ENCODE measurements at places on chromosomes 3 and 15.

DNA sequence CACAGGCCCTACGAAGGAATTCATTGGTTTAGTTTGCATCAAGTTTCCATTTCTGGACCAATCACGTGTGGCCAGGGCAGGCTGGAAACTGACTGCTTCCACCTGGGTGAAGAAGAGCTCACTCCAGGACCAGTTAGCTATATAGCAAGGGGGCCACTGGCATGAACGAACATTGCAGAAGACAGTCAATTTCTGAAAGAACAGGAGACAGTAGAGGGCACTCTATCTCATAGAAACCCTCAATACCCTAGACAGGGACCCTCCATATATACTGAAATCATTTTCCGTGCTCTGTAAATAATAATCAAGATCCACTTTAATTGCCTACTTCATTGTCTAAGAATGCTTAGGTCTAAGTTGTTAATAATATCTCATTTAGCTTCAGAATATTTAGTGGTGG is 215.6 kb downstream of the CADPS start:
- no peak for DNase-seq

DNA sequence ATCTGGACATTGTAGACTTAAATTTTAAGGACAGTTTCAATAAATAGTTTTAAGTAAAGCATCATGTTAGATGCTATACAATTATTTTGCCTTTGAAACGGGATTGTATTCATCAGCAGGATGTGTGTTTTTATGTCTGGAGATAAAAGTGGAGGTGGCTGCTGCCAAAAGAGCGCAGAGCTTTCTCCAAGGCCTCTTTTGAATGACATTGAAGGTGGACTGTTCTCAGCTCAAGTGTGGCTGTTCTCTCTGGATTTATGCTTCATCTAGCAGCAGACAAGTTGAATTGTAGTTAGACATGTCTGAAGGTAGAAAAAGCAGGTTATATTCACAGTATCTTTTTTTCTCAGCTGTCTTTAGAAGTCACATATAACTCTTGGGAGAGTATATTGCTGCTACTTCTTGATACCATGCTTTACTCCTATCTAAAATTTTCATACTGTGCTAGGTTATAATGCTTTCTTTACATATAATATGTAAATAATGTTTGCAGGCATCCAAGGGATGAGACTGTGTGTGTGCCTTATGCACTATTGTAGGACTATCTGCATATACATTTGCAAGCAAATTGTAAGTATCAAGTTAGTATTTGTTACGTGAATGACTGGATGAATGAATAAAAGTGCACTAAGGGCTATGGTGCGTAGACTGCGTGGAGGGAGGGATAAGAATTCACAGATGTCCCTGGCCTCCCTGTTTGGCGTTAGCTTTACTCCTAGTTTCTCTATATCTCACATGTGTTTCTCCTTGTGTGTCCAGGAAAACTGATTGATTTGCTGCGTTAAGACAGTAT is 340.1 kb downstream of the NAALADL2 start:
- no peak for DNase-seq

- DNase-seq: no peak
Measured at GRCh38 chr3:85180-85579, 111.4 kb upstream of the CHL1 start.

DNA sequence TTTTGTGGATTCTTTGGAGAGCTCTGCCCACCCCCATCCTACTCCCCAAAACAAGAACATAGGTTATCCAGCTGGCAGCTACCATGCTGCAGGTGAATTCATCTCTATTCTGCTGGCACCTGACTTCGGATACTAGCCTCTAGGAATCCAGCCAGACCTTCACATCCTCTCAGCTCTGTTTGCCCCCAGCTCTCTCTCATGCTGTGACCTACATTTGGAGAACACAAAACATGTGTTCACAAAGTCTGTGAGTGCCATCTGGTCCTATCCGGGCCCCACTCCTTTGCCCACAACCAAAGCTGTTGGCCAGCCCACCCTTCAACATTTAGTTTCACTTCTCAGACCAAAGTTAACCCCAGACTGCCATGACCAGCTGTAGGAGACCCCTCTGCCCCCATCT is 89.4 kb upstream of the C3orf80 start:
- no peak for DNase-seq

GRCh38 chr3:111324645-111325044 is 217.4 kb upstream of the CD96 start:
- DNase-seq: no peak

DNA sequence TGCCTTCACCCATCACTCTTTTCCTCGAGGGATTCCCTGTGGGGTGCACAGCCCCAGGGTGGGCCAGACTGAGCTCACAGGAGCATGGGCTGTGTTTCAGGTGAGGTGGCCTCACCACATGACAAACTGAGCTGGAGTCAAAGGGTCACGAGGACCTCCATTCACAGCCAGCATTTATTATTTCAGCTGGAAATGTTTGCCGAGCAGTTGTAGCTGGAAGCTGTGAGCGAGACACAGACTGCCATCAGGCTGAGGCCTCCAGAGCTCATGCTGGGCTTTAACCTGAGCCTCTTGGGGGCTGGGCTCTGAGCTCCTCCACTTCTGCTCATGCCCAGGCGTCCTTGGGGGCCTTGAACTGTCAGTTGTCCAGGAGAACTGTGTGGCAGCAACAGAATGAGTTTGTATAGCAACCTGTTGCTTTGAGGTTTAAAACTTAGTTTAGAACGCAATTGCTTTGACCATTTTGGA is 57.5 kb downstream of the FLNB start:
- DNase-seq: no peak

DNA sequence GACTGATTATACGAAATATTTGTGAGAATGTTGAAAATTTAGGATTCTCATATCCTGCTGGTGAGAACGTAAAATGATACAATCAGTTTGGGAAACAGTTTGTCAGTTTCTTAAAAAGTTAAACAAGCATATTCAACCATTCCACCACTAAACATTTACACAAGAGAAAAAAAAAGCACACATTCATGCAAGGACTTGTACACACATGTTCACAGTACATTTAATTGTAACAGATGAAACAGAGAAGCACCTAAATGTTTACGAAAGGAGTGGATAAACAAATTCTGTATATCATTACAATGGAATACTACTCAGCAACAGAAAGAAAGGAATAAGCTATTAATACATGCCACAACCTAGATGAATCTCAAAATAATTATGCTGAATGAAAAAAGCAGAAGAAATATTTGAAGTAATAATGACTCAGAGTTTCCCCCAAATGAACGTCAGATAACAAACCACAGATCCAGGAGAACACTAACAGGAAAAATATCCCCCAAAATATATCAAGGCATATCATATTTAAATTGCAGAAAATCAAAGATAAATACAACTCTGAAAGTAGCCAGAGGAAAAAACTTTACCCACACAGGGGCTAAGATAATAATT is 14.3 kb downstream of the ANKRD28 start:
- DNase-seq: no peak

GRCh38 chr3:53239800-53240199 is 16.0 kb downstream of the TKT start:
- DNase-seq: no peak

GRCh38 chr15:44738340-44738984 is 2.1 kb downstream of the TRIM69 start:
- no peak for DNase-seq

GRCh38 chr15:91845720-91846119 is 7.8 kb upstream of the SLCO3A1 start:
- DNase-seq: no peak

DNA sequence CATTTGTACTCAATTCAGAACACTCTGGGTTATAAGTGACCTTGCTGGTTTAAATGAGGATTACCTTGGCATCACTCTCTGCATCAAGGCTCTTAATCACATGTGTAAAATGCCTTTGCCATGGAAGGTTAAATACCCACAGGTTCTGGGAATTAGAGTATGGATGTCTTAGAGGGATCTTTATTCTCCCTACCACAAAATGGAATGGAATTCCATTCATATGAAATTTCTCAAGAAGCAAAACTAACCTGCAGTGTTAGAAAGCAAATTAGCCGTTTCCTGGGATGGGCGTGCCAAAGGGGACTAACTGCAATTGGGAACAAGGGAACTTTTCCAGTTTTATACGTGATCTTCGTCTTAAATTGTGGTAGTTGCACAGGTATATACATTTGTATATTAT is 39.8 kb downstream of the TBL1XR1 start:
- DNase-seq: no peak

- no peak for DNase-seq
Measured at GRCh38 chr15:79282371-79283251, at the start of gene ANKRD34C. ANKRD34C (plus strand) TSS chr15:79282722; CDS start chr15:79293285, 10,563 bp downstream.

GRCh38 chr3:183540501-183541234 is 14.8 kb downstream of the KLHL6 start:
- no peak for DNase-seq

GRCh38 chr3:19559724-19560442 is 374.1 kb downstream of the EFHB start:
- no peak for DNase-seq

GRCh38 chr15:101483462-101483861 is 6.0 kb downstream of the PCSK6 start:
- DNase-seq: no peak

DNA sequence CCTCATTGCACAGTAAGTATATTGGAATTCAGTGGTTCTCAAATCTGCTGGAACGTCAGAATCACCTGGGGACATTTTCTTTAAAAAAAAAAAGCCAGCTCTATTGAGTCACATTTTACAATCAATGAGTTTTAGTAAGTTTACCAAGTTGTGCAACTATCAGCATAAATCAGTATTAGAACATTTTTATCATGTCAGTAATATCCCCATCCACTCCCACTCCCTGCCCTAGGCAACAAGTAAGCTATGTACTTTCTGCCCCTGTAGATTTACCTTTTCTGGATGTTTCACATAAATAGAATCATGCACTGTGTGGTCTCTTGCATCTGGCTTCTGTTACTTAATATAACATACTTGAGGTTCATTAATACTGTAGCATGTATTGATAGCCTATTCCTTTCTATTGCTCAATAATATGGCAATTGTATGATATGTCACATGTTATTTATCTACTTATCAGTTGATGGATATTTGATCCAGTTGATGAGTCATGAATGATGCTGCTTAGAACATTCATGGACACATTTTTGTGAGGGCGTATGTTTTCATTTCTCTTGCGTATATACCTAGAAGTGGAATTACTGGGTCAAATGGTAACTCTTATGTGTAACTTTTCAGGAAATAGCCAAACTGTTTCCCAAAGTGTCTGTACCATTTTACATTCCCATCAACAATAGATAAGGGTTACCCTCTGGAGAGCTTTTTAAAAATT is 180.5 kb downstream of the THSD4 start:
- DNase-seq: peak; percentile 37

- DNase-seq: no peak
Measured at GRCh38 chr3:77943598-77943997, 903.7 kb downstream of the ROBO2 start.

DNA sequence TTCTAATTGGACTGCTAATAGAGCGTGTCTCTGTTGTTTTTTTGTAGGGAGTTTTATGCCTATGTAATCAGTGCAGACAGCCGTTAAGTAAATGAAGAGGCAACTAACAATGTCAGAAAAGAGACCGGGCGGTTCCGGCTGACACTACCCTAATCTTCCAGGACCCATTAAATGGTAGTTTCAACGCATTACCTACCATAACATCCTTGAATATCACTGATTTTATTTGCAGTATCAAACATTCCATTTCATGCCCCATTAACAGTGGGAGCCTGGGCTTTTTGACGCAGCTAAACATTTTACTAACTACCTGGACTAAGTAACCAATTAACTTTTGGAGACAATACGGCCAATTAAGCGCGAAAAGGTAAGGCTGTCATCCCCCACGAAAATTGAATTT is 832.9 kb upstream of the NR2F2 start:
- DNase-seq: no peak

GRCh38 chr3:127274200-127274760 is 13.6 kb downstream of the PRR20G start:
- DNase-seq: no peak

- DNase-seq: no peak
Measured at GRCh38 chr3:124797426-124797945, 67.2 kb downstream of the UMPS start.

GRCh38 chr3:70120357-70120966 is 120.9 kb downstream of the SAMMSON start:
- DNase-seq: no peak

GRCh38 chr15:84594617-84595290 is 6.1 kb upstream of the ZSCAN2 start:
- no peak for DNase-seq

- no peak for DNase-seq
Measured at GRCh38 chr3:133208184-133208583, 170.0 kb downstream of the TMEM108 start.

GRCh38 chr3:56411166-56411565 is 57.1 kb downstream of the ERC2 start:
- no peak for DNase-seq

DNA sequence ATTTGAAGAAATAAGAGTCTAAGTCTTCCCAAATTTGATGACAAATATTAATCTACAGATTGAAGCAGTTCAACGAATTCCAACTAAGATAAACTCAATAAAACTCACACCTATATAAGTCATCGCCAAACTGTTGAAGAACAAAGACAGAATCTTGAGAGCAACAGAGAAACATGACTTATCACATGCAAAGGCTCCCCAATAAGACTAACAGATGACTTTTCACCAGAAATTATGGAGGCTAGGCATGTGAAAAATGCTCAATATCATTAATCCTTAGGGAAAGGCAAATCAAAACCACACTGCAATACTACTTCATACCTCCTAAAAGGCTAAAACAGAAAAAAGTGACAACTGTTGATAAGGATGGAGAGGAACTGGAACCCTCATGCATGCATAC is 517.6 kb upstream of the SUCLG2 start:
- DNase-seq: no peak

GRCh38 chr15:71115567-71116351 is 488 bp downstream of the THSD4 start:
- no peak for DNase-seq

DNA sequence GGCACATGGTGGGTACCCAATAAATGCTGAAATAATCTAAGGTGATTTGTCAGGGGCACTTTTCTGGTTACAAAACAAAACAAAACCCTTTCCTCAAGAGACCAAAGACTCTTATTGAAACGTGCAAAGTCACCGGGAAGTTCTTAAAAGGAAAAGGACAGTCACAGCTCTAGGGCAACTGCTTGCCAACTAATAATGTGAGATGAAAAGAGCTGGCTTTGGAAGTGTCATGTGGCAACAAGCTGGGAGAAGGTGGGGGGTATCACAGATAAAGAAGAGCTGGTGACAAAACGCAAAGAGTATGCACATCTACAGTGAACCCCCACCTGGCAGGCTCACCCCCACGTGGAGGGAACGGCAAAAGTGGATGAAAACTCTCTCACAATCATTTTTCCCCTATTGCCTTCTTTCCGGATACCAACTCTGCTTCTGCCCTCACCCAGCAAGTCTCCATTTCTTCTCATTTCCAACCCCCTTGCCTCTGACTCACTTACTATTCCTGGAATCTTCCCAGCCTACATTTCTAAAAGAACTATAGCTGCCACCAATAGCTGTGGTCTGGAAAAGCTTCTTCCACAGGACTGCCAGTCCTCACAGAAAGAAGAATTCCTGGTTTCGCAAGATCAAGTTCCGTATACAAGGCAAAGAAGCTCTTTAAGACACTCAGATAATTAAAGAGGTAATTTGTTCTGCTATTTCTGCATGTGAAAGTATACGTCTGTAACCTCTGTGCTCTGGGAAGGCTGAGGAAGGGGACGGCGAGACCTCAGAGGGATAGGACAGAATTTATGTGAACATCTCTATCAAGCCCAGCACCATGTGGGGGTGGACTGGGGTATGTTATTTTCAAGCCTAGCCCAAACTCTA is 21.8 kb upstream of the ANPEP start:
- DNase-seq: peak; percentile 83

GRCh38 chr3:15342945-15343344 is 10.6 kb upstream of the SH3BP5 start:
- no peak for DNase-seq

Measured in AG09319 (cell line).